ENCODE measurements at places on chromosomes 6 and 20. TPM values are rescaled to one million over a fixed set of nuclear protein-coding genes. Genes with fewer than 3 reads are reported as not detected.
A peak's percentile ranks its signal among the peaks of the same experiment; 100 is the strongest.

- DNase-seq = no peak
- no peaks in the 10 kb centered on the region for H3K4me1 ChIP-seq
- H3K27ac ChIP-seq = no peak overlapping the region
- no peaks in the 10 kb centered on the region for H3K36me3 ChIP-seq
- no peaks in the 10 kb centered on the region for H3K27me3 ChIP-seq
- no peak overlapping the region for H3K4me3 ChIP-seq
Observed at GRCh38 chr6:63663147-63663955, 27.7 kb downstream of the PHF3 start.

DNA sequence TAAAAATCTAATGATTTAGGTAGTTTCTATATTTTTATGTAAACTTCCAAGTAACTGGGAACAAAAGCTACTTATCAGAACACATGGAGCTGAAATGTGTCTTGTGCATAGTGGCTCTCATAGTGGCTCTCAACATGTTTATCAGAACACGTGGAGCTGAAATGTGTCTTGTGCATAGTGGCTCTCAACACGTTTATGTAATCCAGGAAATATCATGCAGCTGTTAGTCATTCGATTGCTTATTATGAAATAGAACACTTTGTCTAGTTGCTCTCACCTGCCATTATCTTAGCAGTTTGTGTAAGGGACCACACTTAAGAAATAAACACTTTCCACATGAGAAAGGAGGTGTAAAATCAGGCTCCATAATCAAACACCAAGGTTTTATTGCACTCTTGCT lies 119.2 kb upstream of the ASCC3 start:
- no peak for DNase-seq
- H3K27ac ChIP-seq = no peak overlapping the region
- no peaks in the 10 kb centered on the region for H3K4me1 ChIP-seq
- no peaks in the 10 kb centered on the region for H3K27me3 ChIP-seq
- H3K4me3 ChIP-seq = no peak overlapping the region

- peaks cover 2% of the 10 kb centered on the region for H3K4me1 ChIP-seq
- H3K4me3 ChIP-seq = no peak overlapping the region
- H3K27me3 ChIP-seq = no peaks in the 10 kb centered on the region
- no peak for DNase-seq
Observed at GRCh38 chr6:154993026-154993425, 2.1 kb upstream of the TIAM2 start.

- DNase-seq = no peak
- H3K27me3 ChIP-seq = no peaks in the 10 kb centered on the region
- H3K4me3 ChIP-seq = no peak overlapping the region
- H3K36me3 ChIP-seq = no peaks in the 10 kb centered on the region
Observed at GRCh38 chr6:47057830-47058540, 15.9 kb upstream of the ADGRF1 start.

- H3K27ac ChIP-seq = no peak overlapping the region
- H3K27me3 ChIP-seq = no peaks in the 10 kb centered on the region
Observed at GRCh38 chr6:169982461-169983386, 231.3 kb downstream of the ERMARD start.

- H3K4me1 ChIP-seq = no peaks in the 10 kb centered on the region
- H3K27me3 ChIP-seq = no peaks in the 10 kb centered on the region
- H3K4me3 ChIP-seq = no peak overlapping the region
- no peaks in the 10 kb centered on the region for H3K36me3 ChIP-seq
Observed at GRCh38 chr6:146028252-146028795, 538 bp upstream of the GRM1 start.

GRCh38 chr6:170048615-170049256 lies 242.1 kb downstream of the DLL1 start:
- peak; percentile 89 for DNase-seq
- no peaks in the 10 kb centered on the region for H3K36me3 ChIP-seq
- H3K27ac ChIP-seq = no peak overlapping the region
- H3K4me3 ChIP-seq = no peak overlapping the region
- no peaks in the 10 kb centered on the region for H3K4me1 ChIP-seq

DNA sequence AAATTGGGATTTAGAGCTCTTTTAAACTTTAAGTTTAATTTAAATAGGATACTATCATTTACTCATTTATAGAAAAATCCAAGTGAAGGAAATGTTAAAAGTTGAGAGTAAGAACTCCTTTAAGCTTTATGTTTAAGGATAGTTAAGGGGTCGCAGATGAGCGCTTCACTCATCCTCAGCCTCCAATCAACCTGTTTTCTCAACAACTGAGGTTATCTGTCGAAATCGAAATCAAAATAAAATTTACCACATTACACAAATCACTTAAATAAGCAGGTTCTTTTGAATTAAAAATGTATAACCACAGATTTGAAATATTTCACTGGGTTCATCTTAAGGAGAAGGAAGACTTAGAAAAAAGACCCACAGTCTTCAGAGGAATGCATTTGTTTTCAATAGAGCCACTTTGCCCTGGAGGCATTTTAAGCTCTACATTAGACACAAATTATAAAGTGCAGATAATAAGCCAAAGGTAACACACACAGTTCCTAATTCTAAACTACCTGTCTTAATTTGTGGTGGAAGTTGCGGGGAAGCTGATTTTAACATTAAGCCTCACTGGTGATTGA lies 5.5 kb downstream of the PAX1 start:
- no peak overlapping the region for H3K4me3 ChIP-seq
- H3K27ac ChIP-seq = no peak overlapping the region
- no peaks in the 10 kb centered on the region for H3K36me3 ChIP-seq
- no peaks in the 10 kb centered on the region for H3K27me3 ChIP-seq
- no peak for DNase-seq

DNA sequence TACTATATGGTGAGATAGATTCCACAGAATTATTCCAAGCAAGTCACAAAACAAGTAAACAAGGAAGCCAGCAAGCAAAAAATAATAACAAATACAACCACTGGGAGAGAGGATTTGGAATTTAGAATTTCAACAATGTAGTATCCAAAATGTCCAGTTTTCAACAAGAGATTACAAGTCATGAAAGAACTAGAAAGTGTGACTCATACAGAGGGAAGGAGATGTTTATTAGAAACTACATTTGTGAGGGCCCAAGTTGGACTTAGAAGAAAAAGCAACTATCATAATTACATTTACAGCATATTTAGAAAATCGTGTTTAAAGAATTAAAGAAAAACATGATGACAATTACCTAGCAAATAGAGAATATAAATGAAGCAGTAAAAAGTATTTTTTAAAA lies 494.6 kb upstream of the ID4 start:
- H3K27me3 ChIP-seq = no peaks in the 10 kb centered on the region
- no peaks in the 10 kb centered on the region for H3K36me3 ChIP-seq
- no peak for DNase-seq
- no peak overlapping the region for H3K4me3 ChIP-seq
- H3K27ac ChIP-seq = no peak overlapping the region

DNA sequence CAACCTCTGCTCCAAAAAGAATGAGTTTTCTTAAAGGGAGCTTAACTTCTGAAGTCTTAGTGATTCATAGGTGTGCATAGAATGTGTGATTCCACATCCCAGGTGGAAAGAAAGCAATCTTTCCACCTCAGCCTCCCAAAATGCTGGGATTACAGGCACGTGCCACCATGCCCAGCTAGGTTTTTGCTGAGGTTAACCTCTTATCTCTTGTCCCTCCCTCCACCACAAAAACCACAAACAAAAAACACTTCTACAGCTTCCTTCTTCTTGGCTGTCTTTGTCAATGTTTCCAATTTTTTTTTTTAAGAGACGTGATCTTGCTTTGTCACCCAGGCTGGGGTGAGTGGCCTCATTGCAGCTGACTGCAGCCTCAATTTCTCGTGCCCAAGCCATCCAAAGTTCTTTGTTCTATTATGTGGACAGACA lies 8.1 kb upstream of the CSE1L start:
- no peak overlapping the region for H3K4me3 ChIP-seq
- no peaks in the 10 kb centered on the region for H3K27me3 ChIP-seq
- no peaks in the 10 kb centered on the region for H3K4me1 ChIP-seq
- H3K27ac ChIP-seq = no peak overlapping the region

DNA sequence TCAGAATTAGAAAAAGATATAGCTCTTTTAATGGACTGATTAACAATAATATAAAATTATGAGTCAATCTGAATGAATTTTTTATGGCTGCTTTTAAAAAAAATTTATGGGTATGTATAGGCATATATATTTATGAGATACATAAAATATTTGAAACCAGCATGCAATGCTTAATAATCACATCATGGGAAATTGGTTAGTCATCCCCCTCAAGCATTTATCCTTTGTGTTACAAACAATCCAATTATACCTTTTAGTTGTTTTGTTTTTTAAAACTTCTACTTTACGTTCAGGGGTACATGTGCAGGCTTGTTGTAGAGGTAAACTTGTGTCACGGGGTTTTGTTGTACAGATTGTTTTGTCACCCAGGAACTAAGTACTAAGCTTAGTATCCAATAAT lies 63.4 kb upstream of the HMGCLL1 start:
- H3K4me3 ChIP-seq = no peak overlapping the region
- H3K36me3 ChIP-seq = no peaks in the 10 kb centered on the region
- H3K27me3 ChIP-seq = no peaks in the 10 kb centered on the region
- H3K27ac ChIP-seq = no peak overlapping the region
- no peaks in the 10 kb centered on the region for H3K4me1 ChIP-seq

GRCh38 chr20:33622705-33623365 lies 39.3 kb upstream of the C20orf144 start:
- no peak for DNase-seq
- H3K36me3 ChIP-seq = peaks cover 4% of the 10 kb centered on the region
- H3K4me3 ChIP-seq = no peak overlapping the region
- no peaks in the 10 kb centered on the region for H3K4me1 ChIP-seq
- no peak overlapping the region for H3K27ac ChIP-seq
- H3K27me3 ChIP-seq = no peaks in the 10 kb centered on the region

DNA sequence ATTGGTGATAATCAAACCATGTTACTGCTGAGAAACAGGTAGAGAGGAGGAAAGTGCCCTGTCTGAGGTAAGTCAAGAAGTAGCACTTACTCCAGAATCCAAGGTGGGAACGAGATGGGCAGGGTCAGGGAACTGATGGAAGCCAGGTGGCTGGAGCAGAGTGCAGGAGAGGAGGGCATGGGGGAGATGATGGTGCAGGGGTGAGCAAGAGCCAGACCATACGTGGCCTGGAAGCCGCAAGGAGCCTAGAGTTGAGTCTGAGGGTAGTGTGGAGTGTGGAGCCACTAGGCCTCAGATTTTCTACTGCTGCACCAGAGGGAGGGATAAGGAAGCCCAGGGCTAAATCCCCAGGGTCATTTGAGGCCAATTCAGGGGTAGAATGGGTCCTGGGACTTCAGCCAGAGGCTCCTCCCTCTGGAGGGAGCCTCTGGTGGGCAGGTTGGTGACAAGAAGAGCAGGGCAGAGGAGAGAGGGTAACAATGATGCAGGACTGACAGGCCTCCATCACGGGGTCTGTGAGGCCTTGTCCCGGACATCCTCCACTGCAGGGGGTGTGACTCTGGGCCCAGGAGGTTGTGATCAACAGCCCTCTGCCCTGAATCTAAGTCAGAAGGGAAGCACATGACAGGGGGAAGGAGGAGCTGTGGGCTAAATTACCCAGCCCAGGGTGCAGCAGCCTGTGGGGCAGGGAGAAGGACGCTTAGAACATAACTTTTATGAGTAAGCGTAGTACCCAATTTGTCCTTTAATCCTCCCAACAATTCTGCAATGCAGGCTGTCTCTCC lies 28.7 kb downstream of the COX4I2 start:
- no peak for DNase-seq
- no peaks in the 10 kb centered on the region for H3K27me3 ChIP-seq
- no peak overlapping the region for H3K4me3 ChIP-seq

- H3K4me3 ChIP-seq = no peak overlapping the region
- no peaks in the 10 kb centered on the region for H3K27me3 ChIP-seq
- H3K27ac ChIP-seq = no peak overlapping the region
- DNase-seq = no peak
- no peaks in the 10 kb centered on the region for H3K4me1 ChIP-seq
- H3K36me3 ChIP-seq = no peaks in the 10 kb centered on the region
Observed at GRCh38 chr6:101537753-101538316, 144.3 kb downstream of the GRIK2 start.

DNA sequence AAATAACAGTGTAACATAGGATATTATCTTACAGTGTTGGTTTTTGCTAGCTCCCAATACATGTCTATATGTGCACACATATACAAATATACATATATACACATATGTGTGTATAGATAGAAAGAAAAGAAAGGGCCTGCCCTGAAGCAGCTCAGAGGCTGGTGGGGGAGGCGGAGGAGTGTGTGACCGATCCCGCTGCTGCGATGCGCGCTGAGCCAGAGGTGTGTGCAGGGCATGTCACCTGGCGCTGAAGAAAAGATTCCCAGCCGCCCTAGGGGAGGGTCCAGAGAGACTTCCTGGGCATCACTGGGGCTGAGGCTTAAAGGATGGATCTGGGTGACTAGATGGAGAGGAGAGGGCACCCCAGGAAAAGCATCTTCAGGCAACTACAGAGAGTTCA lies 110.2 kb downstream of the FAM50B start:
- H3K27ac ChIP-seq = no peak overlapping the region
- H3K27me3 ChIP-seq = no peaks in the 10 kb centered on the region
- no peaks in the 10 kb centered on the region for H3K4me1 ChIP-seq
- DNase-seq = no peak

DNA sequence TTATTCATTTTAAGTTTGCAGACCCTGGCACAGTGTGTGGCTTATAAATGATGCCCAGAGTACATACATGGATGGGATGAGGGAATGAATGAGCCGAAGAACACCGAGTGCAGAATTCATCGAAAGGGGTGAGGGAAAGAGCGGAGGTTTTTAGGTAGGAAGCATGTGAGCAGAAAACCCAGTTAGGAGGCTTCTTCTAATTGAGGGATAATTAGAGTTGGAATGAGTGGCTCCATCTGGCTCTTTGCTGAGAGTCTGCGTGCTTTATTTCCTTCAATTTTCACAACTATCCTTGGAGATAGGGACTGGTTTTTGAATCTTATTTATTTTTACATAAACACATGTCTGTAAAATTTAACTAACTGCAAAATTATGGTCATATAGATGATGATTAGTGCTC lies 150.7 kb downstream of the DOK5 start:
- DNase-seq = no peak
- H3K36me3 ChIP-seq = no peaks in the 10 kb centered on the region
- H3K27ac ChIP-seq = no peak overlapping the region

The PTGIS gene
- 637 TPM for total RNA-seq

The ANKRD66 gene
- total RNA-seq = not detected

The POLR1H gene
- 20.5 TPM for total RNA-seq

The ENPP4 gene
- total RNA-seq = 27.0 TPM

The BNIP5 gene
- total RNA-seq = not detected

The PAK5 gene
- total RNA-seq = 0.33 TPM

The OPRM1 gene
- total RNA-seq = not detected

The GATA5 gene
- total RNA-seq = 0.16 TPM

The NKX2-2 gene
- not detected for total RNA-seq

The TNF gene
- 0.66 TPM for total RNA-seq

The NXT1 gene
- total RNA-seq = 18.7 TPM

The MANEA gene
- 12.8 TPM for total RNA-seq

The TNFRSF6B gene
- total RNA-seq = 11.5 TPM

The ZGPAT gene
- 20.8 TPM for total RNA-seq

The KCNK5 gene
- total RNA-seq = 5.2 TPM

Data from aorta (tissue), 5 donors.